ENCODE measurements at places on chromosomes 5 and 9.

DNA sequence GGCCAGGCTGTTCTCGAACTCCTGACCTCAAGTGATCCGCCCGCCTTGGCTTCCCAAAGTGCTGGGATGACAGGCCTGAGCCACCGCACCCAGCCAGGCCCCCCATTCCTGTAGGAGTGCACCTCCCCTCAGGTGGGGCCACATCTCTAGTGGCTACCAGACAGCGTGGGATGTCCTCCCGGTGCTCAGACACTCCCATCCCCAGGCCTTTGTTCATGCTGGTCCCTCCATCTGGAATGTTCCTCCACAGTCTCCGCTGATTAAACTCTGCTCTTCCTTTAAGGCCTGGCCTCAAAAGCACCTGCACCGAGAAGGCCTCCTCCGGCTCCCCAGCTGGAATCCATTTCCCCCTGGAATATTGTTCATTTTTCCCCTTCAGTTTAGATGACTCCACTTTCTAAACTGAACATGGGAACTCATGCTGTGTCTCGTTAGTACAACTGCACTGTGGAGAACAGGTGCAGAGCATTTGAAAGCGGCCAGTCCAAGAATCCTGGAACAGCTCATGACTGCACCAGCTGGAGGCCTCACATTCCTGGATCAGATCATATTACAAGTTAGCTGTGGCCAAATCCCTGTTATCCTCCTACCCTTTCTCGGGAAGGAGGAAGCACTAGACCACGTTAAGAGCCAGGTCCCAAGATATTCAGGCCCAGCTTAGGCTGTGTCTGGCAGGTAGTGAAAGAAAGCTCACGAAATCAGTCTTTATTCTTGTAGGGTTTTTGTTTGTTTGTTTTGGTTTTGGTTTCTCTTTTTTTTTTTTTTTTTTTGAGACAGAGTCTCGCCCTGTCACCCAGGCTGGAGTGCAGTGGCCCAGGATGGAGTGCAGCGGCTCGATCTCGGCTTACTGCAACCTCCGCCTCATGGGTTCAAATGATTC, 10.8 kb upstream of the PRRC2B start:
- DNase-seq = peak; percentile 67

DNA sequence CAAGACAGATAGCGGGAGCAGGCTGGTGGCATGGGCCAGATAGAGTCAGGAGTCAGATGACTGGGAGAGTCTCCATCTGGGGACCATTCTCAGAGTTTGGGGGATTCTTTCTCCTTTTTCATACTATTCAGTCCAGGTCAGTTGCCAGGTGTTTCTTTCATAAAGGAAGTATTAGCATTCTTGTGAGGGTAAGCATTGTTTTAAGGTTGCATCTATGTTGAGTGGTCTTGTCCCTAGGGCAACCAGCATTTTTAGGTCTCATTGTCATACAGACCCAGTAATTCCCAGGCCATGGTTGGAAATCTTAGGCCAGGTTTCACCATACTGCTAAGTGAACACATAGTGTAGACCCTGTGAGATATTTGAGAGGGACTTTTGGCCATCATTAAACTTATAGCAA, 122.3 kb upstream of the POC5 start:
- no peak for DNase-seq

GRCh38 chr5:116492016-116492623, 82.5 kb downstream of the SEMA6A start:
- DNase-seq = peak; percentile 92

- DNase-seq = no peak
Measured at GRCh38 chr5:80740999-80741398, 86.2 kb upstream of the DHFR start.

GRCh38 chr9:88835038-88835466, 156.2 kb upstream of the S1PR3 start:
- DNase-seq = peak; percentile 68

DNA sequence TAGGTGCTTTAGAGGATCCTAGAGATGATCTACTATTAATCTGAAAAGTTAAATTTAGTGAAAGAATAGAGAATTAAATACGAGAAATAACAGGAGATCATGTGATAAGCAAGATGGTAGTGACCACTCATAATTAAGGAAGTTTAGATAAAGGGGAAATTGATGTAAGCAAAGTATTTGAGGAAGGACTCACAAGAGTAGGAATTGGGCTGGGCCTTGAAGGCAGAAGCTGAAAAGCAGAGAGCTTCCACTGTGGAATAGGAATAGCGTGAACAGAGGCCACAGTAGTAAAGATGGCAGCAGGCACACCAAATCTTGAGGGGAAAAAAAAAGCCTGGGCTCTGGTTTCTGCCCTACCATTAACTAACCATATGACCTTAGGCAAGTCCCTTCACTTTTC, 38.0 kb downstream of the KIF24 start:
- no peak for DNase-seq

DNA sequence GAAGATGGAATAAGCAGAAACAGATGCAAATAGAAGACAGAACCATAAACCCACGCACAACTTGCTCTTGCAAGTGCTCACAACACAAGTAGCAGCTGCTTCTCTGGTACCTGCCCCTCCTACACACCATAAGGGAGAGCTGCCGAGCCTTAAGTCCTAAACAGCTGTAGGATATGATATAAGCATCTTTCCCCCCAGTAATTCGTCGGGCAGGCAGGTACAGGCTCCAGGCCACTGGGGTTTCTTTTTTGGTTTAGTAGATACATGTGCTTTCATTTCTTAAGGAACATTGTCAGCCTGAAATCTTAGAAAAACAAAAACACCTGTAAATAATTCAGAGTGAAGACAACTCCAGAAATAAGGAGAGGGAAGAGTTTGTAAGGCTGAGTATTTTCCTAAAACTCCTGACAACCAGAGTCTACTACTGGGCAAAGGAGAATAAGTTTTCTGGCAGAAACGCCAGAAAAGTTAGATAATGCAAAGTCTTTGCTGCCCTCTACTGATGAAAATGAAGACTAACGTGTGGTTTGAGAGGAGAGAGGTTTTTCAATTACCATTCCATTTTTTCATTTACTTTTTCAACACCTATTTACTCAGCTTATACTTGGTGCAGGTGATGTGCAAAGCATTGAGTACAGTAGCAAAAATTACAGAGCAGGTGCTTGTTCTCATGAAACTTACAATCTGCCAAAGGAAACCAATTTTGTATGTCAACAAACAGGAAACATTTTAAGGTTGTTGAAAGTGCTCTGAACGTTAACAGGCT, 20.1 kb upstream of the TCERG1 start:
- DNase-seq = peak; percentile 71

DNA sequence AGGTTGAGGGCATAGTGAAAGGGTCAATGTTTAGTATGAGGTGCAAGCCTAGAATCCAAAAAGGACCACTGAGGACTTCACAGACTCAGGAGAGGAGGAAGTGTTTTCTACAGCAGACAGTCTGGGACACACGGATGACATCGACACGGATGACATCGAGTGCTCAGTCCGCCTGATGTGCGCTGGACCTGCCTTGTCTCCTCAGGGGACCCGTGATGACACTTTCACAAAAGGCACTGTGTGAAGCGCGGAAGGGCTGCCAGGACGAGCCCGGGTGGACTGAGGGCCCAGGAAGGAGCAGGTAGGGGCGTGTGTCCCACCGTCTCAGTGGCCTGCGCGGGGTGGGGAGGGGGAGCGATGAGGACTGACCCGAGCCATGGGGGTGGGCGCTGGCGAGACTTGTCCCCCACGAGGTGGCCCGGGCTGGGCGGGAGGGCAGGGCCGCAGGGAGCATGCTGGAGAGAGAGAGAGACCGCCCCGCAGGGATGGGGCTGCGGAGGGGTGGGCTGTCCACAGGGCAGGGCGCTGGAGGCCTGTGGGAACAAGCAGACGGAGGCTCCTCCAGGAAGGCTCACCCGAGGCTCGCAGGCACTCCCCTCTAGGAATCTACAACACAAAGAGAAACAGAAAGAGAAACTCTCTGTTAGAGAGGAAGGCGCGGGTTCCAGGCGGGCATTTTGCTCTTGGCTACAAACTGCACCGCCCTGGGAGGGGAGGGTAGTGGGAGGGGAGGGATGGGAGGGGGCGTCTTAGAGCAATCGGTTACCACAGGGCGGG, 54.9 kb downstream of the USP20 start:
- no peak for DNase-seq

DNA sequence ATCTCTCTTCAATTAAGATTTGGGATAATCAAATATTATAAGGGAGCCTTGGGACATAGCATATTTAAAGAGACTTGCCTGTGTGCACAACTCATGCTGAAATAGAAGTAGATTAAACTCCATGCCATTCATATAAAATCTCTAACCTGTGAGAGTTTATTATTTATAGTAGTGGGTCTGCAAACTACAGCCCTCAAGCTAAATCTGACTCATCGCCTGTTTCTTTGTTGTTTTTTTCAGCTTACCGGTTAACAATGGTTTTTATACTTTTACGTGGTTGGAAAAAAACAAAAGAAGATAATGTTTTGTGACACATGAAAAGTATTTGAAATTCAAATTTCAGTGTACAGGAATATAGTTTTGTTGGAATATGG, 61.9 kb upstream of the GHR start:
- no peak for DNase-seq

DNA sequence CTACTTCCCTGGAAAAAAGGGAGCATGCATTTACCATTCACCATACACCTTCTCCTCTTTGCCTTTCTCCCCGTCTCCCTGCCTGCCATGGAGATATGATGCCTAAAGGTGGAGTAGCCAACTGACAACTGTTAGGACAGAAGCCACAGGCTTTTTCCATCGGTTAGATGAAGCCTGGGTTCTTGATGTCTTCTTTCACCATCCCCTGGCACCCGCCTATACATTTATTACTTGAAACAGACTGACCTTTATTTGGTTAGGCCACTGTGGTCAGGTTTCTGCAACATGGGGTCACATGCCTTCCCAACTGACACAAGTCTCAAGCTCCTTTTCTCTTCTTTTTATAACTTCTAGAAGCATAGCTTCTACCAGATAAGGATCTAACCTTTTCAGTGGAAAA, 7.1 kb downstream of the LCP2 start:
- DNase-seq = no peak

GRCh38 chr9:90991953-90992352, 190.3 kb downstream of the SYK start:
- DNase-seq = peak; percentile 31

GRCh38 chr5:94072116-94072515, 330.7 kb upstream of the POU5F2 start:
- no peak for DNase-seq

- DNase-seq = no peak
Measured at GRCh38 chr5:171477101-171477500, 57.7 kb downstream of the FGF18 start.

DNA sequence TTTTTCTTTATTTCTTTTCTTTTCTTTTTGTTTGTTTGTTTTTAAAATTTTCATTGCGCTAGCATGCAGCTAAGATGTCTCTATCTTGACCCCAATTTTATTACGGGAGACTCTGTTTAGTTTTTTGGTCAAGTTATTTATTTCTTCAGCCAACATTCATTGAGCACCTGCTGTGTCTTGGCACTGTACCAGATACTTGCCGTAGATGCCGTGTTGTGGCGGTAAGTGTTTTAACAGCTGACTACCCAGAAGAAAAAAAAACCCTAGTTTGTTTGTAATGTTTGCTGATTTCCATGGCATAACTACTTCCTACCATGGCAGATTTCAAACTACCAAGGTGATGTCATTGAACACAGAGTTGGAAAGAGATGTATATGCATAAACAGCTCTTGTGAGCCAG, 65.0 kb downstream of the UGCG start:
- peak; percentile 78 for DNase-seq

DNA sequence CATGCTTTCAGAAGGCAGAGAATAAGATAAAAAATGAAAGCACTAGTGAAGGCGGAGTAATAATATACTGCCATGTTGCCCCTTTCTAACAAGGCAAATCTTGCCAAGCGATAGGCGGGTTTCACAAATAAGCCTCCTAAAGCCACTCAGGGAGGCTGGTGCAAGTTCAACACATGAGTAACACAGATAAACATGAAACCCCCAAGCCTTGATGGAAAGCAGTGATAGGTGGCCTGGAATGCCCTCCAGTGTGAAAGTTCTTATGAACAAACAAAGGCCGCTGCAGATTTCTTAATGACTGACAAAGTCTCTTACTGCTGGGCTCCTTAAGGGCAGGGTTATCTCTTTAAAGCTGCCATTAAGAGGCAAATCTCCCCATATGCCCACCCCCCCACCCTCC, 154.7 kb downstream of the ZDHHC21 start:
- no peak for DNase-seq

DNA sequence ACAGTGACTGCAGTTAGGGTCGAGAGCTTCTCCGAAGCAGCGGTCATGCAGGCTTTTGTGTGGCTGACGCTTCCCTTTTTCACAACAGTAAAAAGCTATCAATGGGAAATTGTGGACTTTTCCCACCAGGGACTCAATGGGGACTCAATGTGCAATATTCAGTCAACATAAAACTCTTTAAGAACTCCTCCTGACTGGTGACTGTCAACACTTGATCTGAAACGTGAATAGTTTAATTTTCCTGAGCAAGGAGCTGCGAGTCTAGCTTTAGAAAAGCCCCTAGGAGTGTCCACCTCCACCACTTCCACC, 28.7 kb downstream of the EXOC3 start:
- DNase-seq = no peak

GRCh38 chr5:143226361-143226760, 177.1 kb downstream of the NR3C1 start:
- DNase-seq = no peak

- DNase-seq = no peak
Measured at GRCh38 chr5:179417016-179417415, 71.8 kb upstream of the ADAMTS2 start.

DNA sequence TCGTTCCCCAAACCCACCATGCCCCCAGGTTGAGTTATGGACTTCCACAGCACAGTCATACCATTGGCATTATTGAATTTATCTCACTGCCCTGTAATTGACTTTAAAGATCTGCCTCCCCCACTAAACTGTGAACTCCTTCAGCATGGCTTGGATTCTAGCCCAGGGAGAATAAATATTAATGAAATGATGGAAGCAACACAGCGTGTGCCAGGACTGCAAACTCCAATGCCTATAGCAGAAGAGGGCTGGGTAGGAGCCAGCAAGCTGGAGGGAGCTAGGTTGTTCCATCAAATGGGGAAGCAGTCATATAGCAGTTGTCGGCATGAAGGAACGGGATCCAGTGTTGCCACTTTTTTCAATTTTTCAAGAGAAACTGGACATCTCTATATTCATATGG, 69.0 kb upstream of the MSX2 start:
- DNase-seq = no peak

DNA sequence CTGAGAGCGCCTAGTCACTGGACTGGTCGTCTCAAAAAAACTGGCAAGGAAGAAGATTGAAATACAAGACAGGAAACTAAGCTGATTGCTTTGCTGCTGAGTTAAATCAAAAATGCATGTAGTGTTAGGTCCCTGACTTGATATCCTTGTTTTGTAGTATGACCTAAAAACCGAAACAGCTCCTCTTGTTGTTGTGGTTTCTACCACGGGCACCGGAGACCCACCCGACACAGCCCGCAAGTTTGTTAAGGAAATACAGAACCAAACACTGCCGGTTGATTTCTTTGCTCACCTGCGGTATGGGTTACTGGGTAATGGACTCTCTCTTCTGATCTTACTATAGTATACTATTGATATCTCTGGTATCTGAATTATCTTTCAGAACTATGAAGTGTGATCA, 4.3 kb downstream of the MTRR start:
- no peak for DNase-seq

DNA sequence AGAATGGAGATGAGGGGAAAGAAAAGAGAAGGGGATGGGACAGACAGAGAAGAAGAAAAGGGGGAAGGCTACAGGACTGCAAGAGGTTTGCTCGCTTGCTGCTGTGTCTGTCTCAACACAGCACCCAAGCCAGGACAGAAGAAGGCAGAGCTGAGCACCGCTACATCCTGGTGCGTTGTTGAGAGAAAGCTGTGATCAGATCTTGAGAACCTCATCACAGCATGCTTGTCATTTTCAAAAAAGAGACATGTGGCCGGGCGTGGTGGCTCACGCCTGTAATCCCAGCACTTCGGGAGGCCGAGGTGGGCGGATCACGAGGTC, 110.9 kb downstream of the NXNL2 start:
- no peak for DNase-seq

- DNase-seq = no peak
Measured at GRCh38 chr9:75810063-75810462, 80.4 kb upstream of the PCSK5 start.

Measured in A172 (cell line).